ENCODE measurements at places on chromosomes 1 and 21. TPM values are rescaled to one million over a fixed set of nuclear protein-coding genes. Genes with fewer than 3 reads are reported as not detected.
A peak's percentile ranks its signal among the peaks of the same experiment; 100 is the strongest.

GRCh38 chr1:29488086-29488793 is 251.9 kb downstream of the PTPRU start:
- DNase-seq = no peak

The MAN1C1 gene
- total RNA-seq = 16.3 TPM

DNA sequence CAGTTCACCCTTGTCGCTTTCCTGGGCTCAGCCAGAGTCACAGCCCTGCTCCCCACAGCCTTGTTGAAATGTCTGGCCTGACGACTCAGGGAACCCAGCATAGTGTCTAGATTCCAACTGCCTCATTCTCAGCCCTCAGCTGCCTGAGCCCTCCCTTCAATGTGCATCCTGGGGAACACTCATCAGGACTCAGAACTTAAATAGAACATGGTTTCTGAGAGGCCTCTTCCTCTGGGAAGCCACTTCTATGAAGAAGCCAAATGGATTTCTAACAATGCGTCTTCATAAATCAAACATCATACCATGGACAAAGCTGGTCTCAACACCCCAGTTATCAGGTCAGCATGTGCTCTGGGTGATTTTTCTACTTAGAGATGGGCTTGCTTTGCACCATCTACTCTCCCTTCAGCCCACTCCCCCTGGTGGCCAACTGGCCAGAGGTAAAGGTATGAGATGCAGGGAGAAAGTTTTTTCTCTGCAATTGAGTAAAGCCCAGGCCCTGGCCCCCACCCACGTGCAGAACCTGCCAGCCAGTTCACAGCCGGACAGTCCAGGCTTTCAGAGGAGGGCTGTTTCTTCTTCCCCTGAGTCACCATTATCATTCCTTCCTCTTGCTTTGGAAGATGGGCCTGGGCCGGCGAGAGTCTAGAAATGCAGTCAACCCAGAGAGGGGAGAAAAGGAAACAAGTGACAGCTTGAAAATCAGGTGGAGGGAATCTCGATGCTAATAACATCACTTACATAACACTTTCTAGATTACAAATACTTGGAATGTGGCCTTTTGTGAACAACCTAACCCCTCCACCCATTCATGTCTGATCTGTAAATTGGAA is 32.1 kb downstream of the CD244 start:
- DNase-seq = peak; percentile 3

GRCh38 chr1:247111259-247111699 is 7.1 kb upstream of the ZNF669 start:
- no peak for DNase-seq

GRCh38 chr1:218546314-218546713 is 201.2 kb downstream of the TGFB2 start:
- no peak for DNase-seq

DNA sequence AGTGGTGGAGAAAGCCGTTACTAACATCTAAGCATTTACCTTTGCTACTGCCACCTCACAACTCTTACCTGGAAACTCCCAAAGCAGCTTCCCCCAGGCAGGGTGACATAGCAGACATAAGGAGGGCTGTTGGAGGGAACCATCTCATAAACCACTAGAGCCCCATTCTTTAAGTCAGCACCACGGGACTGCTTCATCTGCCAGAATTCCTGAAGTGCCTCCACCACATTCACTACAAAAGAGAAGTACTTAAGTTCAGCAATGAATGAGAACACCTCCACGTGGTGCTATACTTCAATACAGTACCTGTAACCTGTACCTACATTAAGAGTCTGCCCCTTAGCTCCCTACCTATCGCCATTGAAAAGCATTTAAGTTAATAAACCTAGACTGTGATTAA is 10.3 kb downstream of the LIX1L start:
- no peak for DNase-seq

- no peak for DNase-seq
Measured at GRCh38 chr1:186760446-186760845, 68.3 kb upstream of the PLA2G4A start.

DNA sequence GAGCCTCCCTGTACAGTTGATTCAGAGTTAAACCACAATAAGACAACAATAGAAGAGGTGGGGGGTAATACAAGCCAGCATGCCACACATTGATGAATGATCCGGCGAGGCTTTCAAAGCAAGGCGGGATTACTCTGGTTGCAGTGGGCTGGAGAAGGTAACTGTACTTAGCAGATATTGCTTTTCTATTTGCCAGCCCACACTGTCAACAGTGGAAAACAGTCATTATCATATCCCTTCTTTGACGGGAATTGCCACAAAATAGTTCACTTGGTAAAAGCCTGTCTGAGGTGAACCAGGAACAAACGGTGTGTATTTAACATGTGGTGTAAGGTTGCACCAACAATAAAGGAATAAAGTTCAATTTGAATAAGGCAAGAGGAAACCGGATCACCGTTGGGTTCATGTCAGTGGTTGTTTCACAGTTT is 5.8 kb upstream of the KCNJ15 start:
- DNase-seq = no peak

The TMEM200B gene
- total RNA-seq = 0.41 TPM

DNA sequence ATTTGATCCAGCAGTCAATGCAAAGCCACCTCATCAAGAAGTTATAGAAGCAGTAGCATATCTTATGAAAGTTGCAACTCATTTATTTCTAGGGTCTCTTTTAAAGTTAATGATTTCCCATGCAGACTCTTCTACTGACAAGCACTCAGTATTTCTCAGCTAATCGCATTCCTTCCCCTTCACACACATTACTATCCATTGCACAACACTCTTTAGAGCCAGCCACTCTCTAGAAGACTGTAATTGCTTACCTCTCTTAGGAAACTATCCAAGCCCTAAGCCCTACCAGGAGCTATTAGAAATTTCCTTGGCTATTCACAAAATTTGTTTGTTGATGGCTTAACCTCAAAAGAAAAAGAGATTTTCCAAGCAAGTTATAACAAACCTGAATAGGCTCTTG is 106.0 kb downstream of the ADAMTS1 start:
- DNase-seq = no peak

DNA sequence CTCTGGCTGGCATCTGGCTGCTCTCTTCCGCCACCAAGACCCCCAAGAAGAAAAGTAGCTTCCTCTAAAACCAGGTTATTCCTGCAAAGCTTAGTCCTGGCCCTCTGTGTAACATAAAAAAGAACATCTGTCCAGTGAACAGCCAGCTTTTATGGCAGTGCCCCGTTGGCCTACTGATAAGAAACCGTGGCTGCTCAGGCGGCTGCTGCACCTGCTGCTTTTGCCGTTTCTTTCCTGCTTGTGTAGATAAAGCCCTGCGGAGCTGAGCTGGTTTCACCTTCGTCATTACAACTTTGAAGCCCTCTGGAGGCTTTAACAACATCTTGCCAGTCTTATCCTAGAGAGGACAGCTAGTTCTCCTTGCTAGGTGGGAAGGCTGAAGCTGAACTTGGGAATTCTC is 20.5 kb downstream of the ELAPOR1 start:
- no peak for DNase-seq

- no peak for DNase-seq
Measured at GRCh38 chr1:95221306-95221705, 12.7 kb upstream of the RWDD3 start.
